Neural progenitor cell (in vitro differentiated cells): ENCODE measurements at places on chromosomes 13 and 19. TPM values are rescaled to one million over a fixed set of nuclear protein-coding genes. Genes with fewer than 3 reads are reported as not detected.
A peak's percentile ranks its signal among the peaks of the same experiment; 100 is the strongest.

- peaks cover 5% of the 10 kb centered on the region for H3K4me1 ChIP-seq
- no peaks in the 10 kb centered on the region for H3K27me3 ChIP-seq
- H3K27ac ChIP-seq: peak overlapping the region; percentile 36
- DNase-seq: peak; percentile 93
- peak overlapping the region; percentile 100 for H3K4me3 ChIP-seq
- no peaks in the 10 kb centered on the region for H3K36me3 ChIP-seq
These were observed 2.5 kb downstream of the HDGFL2 start for GRCh38 chr19:4474514-4475022.

GRCh38 chr13:101661839-101662238 lies 209.4 kb downstream of the ITGBL1 start:
- no peaks in the 10 kb centered on the region for H3K4me1 ChIP-seq
- H3K27ac ChIP-seq: no peak overlapping the region
- peak; percentile 8 for DNase-seq

- DNase-seq: no peak
- no peak overlapping the region for H3K27ac ChIP-seq
- H3K4me3 ChIP-seq: no peak overlapping the region
- H3K4me1 ChIP-seq: no peaks in the 10 kb centered on the region
- no peaks in the 10 kb centered on the region for H3K36me3 ChIP-seq
- H3K27me3 ChIP-seq: no peaks in the 10 kb centered on the region
These were observed 11.6 kb upstream of the MZF1 start for GRCh38 chr19:58584498-58585441.

- DNase-seq: no peak
- no peaks in the 10 kb centered on the region for H3K27me3 ChIP-seq
- no peaks in the 10 kb centered on the region for H3K36me3 ChIP-seq
- peaks cover 12% of the 10 kb centered on the region for H3K4me1 ChIP-seq
These were observed 21.1 kb downstream of the FAM187B start for GRCh38 chr19:35207391-35207871.

- no peaks in the 10 kb centered on the region for H3K36me3 ChIP-seq
- peak overlapping the region; percentile 70 for H3K4me3 ChIP-seq
- H3K27me3 ChIP-seq: no peaks in the 10 kb centered on the region
These were observed 1.1 kb upstream of the SWSAP1 start for GRCh38 chr19:11373166-11373884.

GRCh38 chr13:43326100-43326499 lies 302.7 kb downstream of the DNAJC15 start:
- no peak overlapping the region for H3K27ac ChIP-seq
- H3K4me1 ChIP-seq: peaks cover 15% of the 10 kb centered on the region
- H3K27me3 ChIP-seq: no peaks in the 10 kb centered on the region
- no peak for DNase-seq
- H3K4me3 ChIP-seq: no peak overlapping the region

GRCh38 chr13:40671956-40672764 lies 5.7 kb upstream of the FOXO1 start:
- peaks cover 11% of the 10 kb centered on the region for H3K27me3 ChIP-seq
- no peak overlapping the region for H3K27ac ChIP-seq
- no peaks in the 10 kb centered on the region for H3K36me3 ChIP-seq
- no peak for DNase-seq
- no peak overlapping the region for H3K4me3 ChIP-seq

GRCh38 chr19:31725051-31725450 lies 375.8 kb upstream of the TSHZ3 start:
- no peak overlapping the region for H3K4me3 ChIP-seq
- H3K27ac ChIP-seq: no peak overlapping the region
- DNase-seq: no peak
- no peaks in the 10 kb centered on the region for H3K4me1 ChIP-seq
- no peaks in the 10 kb centered on the region for H3K27me3 ChIP-seq

GRCh38 chr19:35743640-35744429 lies 1.4 kb downstream of the U2AF1L4 start:
- DNase-seq: no peak
- H3K4me1 ChIP-seq: peaks cover 9% of the 10 kb centered on the region
- no peaks in the 10 kb centered on the region for H3K27me3 ChIP-seq
- no peak overlapping the region for H3K27ac ChIP-seq

- H3K27ac ChIP-seq: no peak overlapping the region
- H3K36me3 ChIP-seq: no peaks in the 10 kb centered on the region
- H3K4me1 ChIP-seq: peaks cover 4% of the 10 kb centered on the region
- DNase-seq: no peak
- H3K4me3 ChIP-seq: no peak overlapping the region
- H3K27me3 ChIP-seq: no peaks in the 10 kb centered on the region
These were observed 51.6 kb downstream of the SERP2 start for GRCh38 chr13:44425041-44425814.

GRCh38 chr13:112366907-112367646 lies 9.1 kb upstream of the SPACA7 start:
- no peak overlapping the region for H3K4me3 ChIP-seq
- DNase-seq: no peak
- no peak overlapping the region for H3K27ac ChIP-seq
- H3K27me3 ChIP-seq: no peaks in the 10 kb centered on the region
- H3K4me1 ChIP-seq: peaks cover 7% of the 10 kb centered on the region

GRCh38 chr13:56988543-56988942 lies 152.2 kb upstream of the PRR20A start:
- H3K27me3 ChIP-seq: no peaks in the 10 kb centered on the region
- no peak for DNase-seq
- no peaks in the 10 kb centered on the region for H3K4me1 ChIP-seq
- no peak overlapping the region for H3K4me3 ChIP-seq

DNA sequence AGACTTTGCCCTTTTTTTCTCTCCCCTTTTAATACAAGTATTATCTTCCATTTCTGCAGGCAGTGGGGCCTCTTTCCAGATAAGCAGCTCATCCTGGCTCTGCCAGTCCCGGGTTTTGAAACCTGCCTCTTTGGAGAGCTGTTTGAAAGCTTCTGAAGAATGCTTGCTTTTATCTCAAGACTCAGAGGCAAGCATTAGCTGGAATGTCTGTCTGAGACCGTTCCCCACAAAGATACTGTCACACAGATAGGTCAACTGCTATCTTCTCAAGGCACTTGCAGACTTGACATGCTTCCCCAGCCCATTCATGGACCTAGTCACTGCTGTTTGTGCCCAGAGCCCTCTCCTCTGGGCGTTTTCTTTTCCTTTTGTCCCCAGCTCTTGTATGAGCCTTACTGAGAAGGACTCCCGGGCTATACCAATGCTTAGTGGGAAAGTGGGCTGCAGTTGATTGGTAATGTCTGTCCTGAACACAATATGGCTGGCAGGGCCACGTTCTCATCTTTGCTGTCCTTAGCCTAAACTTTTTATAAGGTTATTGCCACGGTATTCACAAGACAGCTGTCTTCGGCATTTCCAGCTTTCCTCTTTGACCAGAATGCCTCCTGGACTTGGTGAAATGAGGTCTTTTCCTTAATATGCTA lies 13.4 kb downstream of the SERP2 start:
- H3K27me3 ChIP-seq: no peaks in the 10 kb centered on the region
- H3K4me1 ChIP-seq: peaks cover 28% of the 10 kb centered on the region
- DNase-seq: peak; percentile 55
- H3K36me3 ChIP-seq: no peaks in the 10 kb centered on the region
- H3K4me3 ChIP-seq: no peak overlapping the region

GRCh38 chr13:19967621-19968020 lies 9.1 kb downstream of the ZMYM2 start:
- no peaks in the 10 kb centered on the region for H3K27me3 ChIP-seq
- H3K27ac ChIP-seq: no peak overlapping the region
- no peak overlapping the region for H3K4me3 ChIP-seq
- H3K36me3 ChIP-seq: peaks cover 26% of the 10 kb centered on the region

DNA sequence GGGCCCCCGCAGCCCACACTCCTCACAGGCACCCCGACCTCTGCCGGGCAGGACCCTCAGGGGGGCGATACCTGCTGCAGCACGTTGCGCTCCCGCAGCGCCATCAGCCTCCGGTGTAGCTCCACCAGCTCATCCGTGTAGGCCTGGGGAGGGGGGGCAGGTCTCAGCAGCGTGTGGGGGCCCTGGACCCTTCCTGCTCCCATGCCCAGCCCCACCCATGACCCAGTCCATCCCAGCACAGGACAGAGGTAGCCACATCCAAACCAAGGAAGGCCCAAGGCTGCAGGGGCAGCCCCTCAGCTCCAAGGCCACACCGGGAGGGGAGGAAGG lies 66.5 kb downstream of the MLLT1 start:
- no peaks in the 10 kb centered on the region for H3K27me3 ChIP-seq
- H3K27ac ChIP-seq: no peak overlapping the region
- no peak overlapping the region for H3K4me3 ChIP-seq
- no peaks in the 10 kb centered on the region for H3K36me3 ChIP-seq
- H3K4me1 ChIP-seq: peaks cover 18% of the 10 kb centered on the region
- DNase-seq: no peak

GRCh38 chr13:51158880-51159518 lies 47.9 kb upstream of the C13orf42 start:
- DNase-seq: no peak
- no peak overlapping the region for H3K27ac ChIP-seq

DNA sequence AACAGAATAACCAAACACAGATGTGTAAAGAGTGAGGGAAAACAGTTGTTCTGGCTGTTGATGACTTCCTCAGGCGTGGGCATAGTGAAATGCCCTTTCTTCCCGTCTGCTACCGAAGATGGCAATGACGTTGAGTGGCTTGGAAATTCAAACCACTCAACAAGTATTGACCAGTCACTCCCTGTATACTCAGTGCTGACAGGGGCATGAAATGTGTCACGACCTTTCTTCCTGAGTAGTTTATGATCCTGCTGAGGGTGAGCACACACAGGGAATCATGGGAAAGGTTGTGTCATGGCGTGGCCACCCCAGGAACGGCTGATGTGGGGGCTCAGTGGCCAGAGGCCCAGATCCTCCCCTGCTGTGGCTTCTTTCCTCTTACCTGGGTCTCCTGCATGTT lies 87.8 kb upstream of the C1QTNF9B start:
- no peaks in the 10 kb centered on the region for H3K27me3 ChIP-seq
- no peak overlapping the region for H3K27ac ChIP-seq
- H3K36me3 ChIP-seq: no peaks in the 10 kb centered on the region
- no peak overlapping the region for H3K4me3 ChIP-seq

DNA sequence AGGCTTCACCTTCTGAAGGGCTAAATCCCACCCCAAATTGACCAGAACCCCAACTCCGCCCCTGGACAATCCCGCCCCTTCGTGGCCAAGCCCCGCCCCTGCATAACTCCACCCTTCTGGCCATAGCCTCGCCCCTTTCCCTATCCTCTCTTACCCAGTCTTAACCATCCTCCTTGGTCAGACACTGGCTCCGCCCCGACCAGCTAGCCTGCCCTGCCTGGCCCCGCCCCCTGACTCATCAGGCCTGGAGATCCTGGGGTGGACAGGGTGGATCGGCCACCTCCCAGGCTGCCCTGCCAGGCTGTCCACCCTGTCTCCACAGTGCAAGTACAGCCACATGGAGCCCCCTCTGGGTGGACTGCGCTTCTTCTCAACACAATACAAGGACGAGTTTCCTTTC lies 8.0 kb upstream of the ZNF358 start:
- H3K4me1 ChIP-seq: no peaks in the 10 kb centered on the region
- no peaks in the 10 kb centered on the region for H3K36me3 ChIP-seq
- peaks cover 19% of the 10 kb centered on the region for H3K27me3 ChIP-seq
- DNase-seq: peak; percentile 73

DNA sequence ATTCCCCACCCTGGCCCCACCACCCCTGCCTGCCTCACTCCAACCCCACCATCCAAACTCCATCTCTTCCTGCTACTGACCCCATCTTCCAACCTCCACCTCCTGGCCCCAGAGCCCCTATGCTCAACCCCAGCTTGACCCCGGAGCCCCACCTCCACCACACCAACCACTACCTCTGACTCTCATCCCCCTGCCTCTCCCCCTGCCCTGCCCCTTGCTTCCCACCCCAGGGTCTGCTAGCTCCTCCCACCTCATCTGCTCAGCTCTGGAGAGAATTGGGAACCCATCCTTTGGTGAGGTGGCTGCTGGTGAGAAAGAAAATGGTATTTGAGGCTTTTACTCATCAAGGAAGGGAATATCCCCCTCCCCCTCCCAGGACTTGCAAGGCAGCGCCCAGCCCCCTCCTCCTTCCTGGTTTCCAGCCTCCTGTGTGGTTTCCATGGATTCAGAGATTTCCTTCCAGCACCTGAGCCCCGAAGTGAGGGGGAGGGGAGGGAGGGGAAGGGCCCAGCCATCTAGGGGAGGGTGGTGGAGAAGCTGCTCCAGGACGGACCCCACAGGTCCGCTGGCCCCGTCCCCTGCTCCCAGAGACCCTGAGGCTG lies 11.4 kb upstream of the PEPD start:
- H3K27me3 ChIP-seq: no peaks in the 10 kb centered on the region
- H3K36me3 ChIP-seq: no peaks in the 10 kb centered on the region
- H3K4me1 ChIP-seq: peaks cover 10% of the 10 kb centered on the region
- peak; percentile 57 for DNase-seq

DNA sequence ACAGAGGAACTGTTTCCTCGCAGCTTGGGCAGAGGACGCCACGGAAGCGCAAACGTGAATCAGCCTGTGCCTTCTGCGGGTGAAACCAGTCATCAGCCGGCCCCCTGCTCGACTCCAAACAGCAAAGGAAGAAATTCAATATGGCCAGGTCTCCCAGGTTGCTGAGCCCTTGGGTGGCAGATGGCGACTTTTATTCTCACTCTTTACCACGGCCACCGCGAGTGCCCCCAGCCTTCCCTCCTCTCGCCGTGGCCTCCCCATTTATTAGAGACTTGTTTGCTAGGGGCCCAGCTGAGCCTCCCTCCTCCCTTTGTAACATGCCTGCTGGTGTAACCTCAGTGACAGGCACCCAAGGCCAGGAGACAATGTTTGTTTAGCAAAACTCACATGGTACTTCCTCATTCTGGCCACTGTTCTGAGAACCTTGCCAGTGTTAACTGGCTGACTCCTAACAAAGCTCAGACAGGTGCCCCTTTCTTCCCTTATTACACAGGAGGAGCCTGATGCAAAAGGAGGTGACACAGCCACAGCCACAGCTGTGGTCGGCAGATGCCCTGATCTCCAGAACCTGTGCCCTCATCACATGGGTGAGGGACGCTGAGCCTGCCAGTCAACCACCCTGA lies 5.8 kb downstream of the RAB20 start:
- DNase-seq: no peak
- peaks cover 5% of the 10 kb centered on the region for H3K4me1 ChIP-seq
- no peak overlapping the region for H3K4me3 ChIP-seq
- H3K27ac ChIP-seq: no peak overlapping the region

GRCh38 chr19:14119644-14120496 lies 2.3 kb upstream of the PRKACA start:
- no peak for DNase-seq
- no peaks in the 10 kb centered on the region for H3K27me3 ChIP-seq
- H3K27ac ChIP-seq: peak overlapping the region; percentile 87
- peaks cover 23% of the 10 kb centered on the region for H3K4me1 ChIP-seq
- H3K4me3 ChIP-seq: no peak overlapping the region

Gene MUC16
- under 0.01 and 0.07 TPM in 2 replicates for total RNA-seq

Gene PLPPR3
- total RNA-seq: 15.6 and 91.6 TPM in 2 replicates

Gene CYP4F2
- total RNA-seq: not detected in 2 replicates

Gene CALR
- total RNA-seq: 437 and 569 TPM in 2 replicates

Gene ARHGEF7
- total RNA-seq: 58.9 and 64.6 TPM in 2 replicates

Gene ZNF506
- total RNA-seq: 16.1 and 19.9 TPM in 2 replicates

Gene DIAPH3
- total RNA-seq: 30.1 and 51.5 TPM in 2 replicates

Gene NALCN
- total RNA-seq: 0.53 and 1.1 TPM in 2 replicates

Gene NFKBIB
- 8.3 and 11.5 TPM in 2 replicates for total RNA-seq

Gene NHLRC3
- total RNA-seq: 29.0 and 42.5 TPM in 2 replicates

Gene NEK5
- total RNA-seq: 0.09 and 0.28 TPM in 2 replicates

Gene ZNF546
- 5.0 and 8.2 TPM in 2 replicates for total RNA-seq

Gene SOX21
- 94.7 and 132 TPM in 2 replicates for total RNA-seq

Gene B3GNT3
- total RNA-seq: not detected in 2 replicates
